ENCODE measurements at places on chromosomes 6 and 20.

GRCh38 chr6:63475707-63476106 is 96.6 kb upstream of the LOC128125822 start:
- no peak for DNase-seq

DNA sequence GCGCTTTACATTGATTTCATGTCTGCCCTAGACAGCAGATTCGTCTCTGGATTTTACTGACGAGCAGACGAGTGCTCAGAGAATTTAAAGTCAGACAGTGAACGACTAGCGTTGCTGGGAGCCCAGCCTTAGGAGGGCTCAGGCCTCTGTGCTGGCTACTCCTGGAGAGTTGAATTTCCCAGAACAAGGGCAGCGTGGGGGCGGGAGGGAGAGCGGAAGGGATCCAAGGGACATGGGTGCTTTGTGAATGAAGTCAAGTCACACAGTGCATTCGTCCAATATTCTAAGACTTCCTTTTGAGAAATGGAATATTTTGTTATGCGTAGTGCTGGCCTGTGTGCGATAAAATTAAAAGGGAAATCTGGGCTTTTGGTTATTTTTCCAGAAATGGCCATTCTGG is 126.5 kb downstream of the MYLK4 start:
- DNase-seq, result no peak

DNA sequence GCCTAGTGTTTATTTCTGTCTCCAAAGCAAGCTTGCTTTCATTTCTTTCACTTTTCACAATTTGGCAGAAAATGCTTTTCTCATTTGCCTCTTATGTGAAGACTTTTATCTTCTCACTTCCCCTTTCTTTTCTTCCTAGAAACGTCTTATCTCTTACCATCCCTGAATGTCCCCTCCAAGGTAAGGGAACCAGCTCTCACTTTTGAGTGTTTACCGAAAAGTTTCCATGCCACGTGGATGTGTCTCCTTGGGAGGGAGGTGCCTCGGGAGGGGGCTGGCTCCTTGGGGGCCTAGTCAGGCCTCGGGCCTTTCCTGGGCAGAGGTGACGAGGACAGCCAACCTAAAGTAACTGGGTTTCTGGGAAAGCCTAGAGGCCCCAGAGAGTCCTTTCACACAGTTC is 127.4 kb downstream of the CD24 start:
- DNase-seq, result no peak

DNA sequence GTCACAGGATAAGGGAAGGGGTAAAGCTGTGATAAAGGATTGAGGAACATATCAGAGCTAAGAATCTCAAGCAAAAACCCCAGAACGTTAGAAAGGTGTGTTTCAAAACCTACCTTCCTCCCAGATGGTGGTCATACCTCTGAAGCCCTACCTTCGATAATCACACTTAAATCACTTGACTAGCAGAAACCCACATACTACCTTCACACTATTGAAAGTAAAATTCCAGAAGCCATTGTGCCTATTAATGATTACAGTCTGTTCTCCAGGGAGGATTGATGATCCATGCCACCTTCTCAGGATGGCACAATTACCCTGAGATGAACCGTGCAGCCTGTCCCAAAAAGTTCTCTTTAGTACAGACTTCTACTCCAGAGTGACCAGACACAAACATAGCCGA is 72.3 kb upstream of the SOX4 start:
- no peak for DNase-seq

DNA sequence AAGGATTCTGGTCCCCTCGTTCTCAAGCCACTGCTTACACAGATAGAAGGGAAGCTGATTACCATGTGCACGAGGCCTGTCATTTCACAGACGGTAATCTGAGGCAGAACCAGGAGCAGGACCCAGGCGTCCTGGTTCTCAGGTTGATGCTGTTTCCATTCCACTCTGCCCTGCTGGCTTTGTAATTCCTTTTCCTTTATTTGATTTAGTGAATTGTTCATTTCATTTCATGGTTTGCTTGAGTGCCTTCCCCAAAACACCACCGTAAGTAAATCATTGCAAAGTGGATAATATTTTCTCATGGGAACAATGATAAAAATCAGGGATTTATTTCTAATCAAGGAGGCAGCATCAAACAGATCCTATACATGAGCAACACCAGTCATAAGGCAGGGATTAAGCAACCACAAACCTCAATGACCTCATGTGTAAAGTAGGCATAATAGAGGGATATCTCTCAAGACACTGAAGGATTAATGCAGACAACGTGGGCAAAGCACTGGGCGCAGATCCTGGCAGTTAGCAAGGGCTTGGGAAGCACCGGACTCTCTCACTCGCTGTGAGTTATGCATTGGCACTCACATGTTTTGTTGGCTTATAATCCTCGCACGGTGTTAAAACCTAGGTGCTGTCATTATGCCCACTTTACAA is 229.5 kb upstream of the FOXQ1 start:
- no peak for DNase-seq

- DNase-seq, result no peak
Measured at GRCh38 chr6:135117413-135117968, 62.9 kb upstream of the HBS1L start.

DNA sequence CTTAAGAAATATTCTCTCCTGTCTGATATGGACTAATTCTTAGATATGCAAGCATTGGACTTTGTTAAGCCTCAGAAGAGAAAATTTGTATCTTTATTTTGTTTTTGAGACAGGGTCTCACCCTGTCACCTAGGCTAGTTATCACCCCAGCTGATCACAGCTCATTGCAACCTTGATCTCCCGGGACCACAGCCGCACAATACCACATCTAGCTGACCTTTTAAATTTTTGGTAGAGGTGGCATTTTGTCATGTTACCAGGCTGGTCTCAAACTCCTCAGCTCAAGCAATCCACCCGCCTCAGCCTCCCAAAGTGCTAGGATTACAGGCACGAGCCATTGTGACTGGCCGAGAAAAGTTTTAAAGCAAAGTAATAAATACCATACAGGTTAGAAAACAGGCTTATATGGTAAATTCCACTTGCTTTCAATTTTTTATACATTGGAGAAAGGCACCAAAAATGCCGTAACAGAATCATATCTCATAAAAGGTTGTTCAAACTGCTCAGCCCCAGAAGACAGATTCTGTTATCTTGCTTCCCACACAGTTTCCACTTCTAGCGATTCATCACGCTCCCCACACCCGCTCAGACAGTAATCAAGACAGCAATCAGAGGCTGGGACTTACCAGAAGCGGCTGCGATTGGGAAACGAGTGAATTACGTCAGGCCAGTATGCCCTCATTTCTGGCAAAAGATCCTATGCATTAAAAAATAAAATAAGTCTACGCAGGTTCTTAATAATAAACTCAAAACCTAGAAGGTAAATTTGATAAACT is 13.8 kb downstream of the RNASET2 start:
- no peak for DNase-seq

DNA sequence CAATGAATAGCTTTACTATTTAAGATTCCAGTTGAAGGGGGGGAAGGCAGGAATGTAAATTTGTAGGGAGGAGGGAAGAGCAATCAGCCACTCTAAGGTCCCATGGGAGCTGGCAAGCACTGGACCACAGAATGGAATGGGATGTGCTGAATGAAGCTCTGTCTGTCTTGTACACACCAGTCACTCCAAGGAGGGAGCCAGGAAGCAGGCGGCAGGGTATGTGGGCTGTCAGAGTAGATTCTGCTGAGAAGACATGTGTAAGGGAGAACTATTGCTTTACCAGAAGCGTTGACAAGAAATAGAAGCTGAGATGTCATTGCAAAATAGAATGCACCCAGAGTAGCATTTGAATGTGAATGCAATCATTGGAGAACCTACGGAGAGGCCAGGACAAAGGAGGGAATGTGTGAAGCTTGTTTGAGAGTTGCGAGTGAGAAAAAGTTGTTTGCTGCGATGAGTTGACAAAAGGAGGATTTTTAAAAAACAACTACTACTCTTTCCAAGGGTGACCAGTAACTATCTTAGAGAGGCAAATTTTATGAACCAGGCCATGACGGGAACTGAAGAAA is 25.2 kb upstream of the PDE7B start:
- no peak for DNase-seq

DNA sequence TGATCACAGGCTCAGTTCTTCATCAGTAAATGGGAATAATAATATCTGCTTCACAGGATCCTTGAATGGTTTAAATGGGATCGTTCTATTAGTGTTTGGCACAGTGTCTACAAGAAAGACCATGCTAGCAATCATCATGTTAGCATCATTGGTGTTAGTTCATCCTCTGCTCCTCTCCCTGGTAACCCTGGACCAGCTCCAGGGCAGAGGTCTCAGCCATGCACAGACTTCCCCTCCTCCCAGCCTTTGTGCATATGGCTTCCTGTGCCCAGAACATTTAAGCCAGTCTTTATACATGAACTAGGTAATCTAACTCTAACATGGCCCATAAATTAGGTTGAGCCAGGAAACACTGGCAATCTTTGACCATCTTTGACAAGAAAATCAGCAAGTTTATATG is 180.2 kb downstream of the EPM2A start:
- DNase-seq, result no peak

DNA sequence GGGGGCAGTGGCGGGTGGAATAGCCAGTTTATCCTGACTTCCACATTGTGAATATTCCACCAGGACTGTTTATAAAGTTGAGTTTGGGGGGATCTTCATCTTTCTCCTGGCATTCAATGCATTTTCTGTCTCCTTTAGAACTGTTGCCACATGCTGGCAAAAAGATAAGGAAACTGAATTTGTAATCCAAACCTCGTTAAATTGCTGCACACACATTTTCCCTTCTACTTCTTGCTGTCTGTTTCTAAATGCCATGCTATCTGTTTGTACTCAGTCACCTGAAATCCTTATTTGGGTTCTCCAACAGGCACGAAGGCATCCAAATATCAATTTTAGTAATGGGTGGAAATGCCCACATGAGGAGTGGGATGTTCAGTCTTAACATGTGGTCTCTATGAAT is 180.2 kb upstream of the CCN2 start:
- no peak for DNase-seq

GRCh38 chr6:137496368-137496767 is 2.2 kb upstream of the OLIG3 start:
- no peak for DNase-seq

- DNase-seq, result no peak
Measured at GRCh38 chr6:139423037-139423703, 48.7 kb upstream of the CITED2 start.

DNA sequence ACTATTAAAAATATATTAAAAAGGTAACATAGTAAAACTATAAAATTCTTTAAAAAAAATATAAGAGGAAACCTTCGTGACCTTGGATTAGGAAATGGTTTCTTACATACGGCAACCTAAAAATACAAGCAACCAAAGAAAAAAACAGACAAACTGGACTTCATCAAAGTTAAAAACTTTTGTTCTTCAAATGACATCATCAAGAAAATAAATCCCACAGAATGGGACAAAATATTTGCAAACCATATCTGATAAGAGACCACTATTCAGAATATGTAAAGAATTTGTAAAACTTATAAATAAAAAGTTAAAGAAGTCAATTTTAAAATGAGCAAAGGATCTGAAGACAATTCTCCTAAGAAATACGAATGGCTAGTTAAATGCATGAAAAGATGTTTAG is 110.0 kb downstream of the ATG5 start:
- DNase-seq, result no peak

DNA sequence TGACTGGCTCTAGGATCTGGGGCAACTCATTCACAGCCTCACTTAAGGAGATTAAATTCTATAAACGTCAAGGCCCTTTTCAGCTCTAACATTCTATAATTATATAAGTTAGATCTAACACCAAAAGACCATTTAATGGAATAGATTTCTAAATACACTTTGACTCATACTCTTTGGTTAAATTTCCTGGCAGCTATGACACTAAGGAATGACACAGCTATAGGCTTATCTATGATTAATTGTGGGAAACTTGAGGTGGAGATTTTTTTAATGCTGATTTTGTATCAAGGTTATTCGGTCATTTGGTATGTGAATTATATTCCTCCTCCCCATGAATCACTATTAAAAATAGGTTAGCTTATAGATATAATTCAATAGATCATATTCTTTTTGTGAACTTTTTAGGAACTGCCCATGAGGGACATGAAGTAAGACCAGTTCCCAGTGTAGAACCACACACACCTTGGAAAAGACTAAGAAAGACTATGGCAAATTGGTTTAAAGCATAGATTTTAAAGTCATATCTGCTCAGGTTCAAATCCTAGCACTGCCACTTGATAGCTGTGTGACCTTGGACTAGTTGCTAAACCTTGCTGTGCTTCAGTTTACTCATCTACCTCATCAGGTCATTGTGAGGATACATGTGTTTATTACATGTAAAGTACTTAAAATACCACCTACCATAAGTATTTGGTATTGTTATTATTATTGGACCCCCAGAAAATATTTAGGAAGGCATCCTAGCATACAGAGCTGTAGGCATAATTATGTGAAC is 116.0 kb downstream of the CRYBG1 start:
- no peak for DNase-seq

GRCh38 chr6:148497717-148498116 is 155.1 kb downstream of the SASH1 start:
- DNase-seq, result no peak

DNA sequence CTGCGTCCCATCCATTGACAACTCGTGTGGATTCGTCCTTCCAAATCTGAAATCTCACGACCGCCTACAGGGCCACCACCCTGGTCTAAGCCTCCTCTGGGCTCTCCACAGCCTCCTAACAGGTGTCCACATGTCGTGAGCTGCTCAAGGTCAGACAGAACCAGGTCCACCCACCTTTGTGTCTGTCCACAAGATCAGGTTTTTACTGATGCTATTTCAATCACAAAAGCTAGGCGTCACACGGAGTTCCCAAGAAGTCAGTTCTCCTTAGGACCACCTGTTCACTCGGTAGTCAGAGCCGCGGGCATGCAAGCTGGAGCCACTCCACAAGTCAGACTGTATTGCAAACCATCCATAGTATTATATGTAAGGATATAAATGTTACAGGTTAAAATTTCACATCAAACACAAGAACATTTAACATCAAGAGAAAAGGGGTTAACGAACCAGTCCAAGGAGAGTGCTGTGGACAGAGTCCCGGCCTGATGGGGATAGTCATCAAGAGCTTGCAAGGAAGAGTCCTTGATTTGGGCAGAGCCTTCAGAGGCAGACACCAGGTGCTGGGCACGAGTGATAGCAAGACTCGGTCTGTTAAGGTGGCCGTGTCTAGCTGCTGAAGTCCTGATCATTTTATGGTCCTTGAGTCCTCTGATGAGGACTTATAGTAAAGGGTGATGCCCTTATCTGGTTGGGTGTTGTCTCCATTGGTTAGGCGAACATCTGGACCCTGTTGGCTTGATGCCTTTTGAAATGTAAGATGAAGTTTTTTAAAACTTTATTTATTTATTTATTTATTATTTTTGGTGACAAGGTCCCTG is 731 bp upstream of the DNPH1 start:
- no peak for DNase-seq

- DNase-seq, result no peak
Measured at GRCh38 chr6:22072949-22073348, 223.9 kb downstream of the PRL start.

- DNase-seq, result peak; percentile 60
Measured at GRCh38 chr6:42166444-42167141, 6.6 kb upstream of the GUCA1A start.

- no peak for DNase-seq
Measured at GRCh38 chr6:50966532-50966931, 147.9 kb downstream of the TFAP2B start.
